ENCODE measurements at places on chromosomes 16 and 17.

- DNase-seq = no peak
These were observed 1.9 kb upstream of the KRTAP4-5 start for GRCh38 chr17:41151525-41151924.

DNA sequence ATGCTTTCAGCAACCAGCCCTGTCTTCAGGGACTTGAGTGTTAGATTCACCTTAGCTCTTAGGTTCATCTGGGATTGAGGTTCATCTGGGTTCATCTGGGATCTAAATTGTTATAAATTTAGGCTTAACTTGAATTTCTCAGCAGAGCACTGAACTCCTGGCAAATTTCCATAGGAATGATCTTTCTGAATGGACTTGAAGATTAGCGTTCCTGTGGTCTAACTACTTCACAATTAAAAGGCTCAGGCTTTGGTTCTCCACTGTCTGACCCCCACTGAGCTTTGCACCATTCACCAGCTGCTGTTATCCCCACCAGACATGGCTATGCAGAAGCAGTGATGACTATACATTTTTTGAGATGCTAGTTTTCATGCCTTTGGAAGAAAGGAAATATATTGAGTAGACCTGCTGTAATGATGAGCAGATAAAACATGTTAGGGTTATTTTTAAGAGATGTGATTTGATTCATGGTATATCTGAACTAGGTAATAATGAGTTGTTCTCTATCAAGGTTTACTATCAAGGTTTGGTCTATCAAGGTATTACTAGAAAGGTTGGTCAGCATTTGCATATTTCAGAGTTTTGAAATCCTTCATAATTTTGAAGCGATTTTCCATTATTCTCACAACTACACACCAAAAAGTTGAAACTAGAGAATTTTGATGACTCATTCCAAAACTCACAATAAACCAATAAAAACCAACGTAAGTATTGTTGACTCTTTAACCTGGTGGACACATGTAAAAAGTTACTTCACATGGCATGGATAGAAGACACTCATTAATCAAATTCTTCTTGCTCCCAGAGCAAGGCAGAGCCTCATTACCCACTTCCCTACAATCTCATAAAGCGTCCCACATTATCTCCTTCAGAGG lies 71.7 kb downstream of the SNX11 start:
- DNase-seq = no peak

DNA sequence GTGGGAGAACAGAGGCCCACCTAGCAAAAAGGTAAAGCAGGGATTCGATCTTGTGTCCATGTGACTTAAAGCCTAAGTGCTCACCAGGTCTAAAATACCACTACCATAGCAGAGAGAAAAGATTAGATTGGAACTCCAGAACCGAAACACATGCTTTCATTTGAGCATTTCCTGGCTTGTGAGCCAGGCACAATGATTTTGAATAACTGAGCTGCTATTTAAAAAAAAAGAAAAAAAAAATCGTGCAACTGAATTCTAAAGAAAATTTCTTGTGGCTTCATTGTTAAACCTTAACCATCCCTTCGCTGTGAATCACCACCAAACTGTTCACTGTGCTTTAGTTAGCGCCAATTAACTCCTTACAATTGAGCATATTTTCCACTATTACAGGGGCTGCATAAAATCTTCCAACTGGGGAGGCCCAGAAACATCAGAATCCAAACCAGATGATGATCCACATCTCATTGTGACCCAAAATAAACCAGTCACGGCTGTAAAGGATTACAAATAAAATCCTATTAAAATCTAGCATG lies 366.4 kb upstream of the ERCC4 start:
- no peak for DNase-seq

DNA sequence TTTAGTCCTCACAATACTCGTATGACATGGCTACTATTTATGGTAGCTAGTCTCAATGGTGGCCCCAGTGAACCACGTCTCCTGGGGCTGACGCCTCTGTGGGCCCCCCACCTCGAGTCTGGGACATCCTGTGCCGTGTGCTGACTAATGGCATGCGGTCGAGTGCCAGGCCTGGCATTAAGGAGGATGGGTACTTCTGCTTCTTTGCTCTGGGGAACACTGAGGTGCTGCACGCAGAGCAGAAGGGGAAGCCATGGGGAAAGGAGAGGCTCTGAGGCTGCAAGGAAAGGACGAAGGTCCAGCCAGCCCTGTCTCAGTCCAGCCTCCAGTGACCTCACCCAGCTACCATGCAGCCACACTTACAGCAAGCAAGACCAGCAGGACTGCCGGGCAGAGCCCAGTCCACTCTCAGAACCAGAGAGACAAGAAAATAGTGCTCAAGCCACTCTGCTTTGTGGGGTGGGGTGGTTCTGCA lies 5.7 kb upstream of the MPRIP start:
- no peak for DNase-seq

- DNase-seq = peak; percentile 31
These were observed 35.2 kb upstream of the CBX4 start for GRCh38 chr17:79874329-79874981.

- DNase-seq = no peak
These were observed 655 bp upstream of the NPTX1 start for GRCh38 chr17:80476877-80477646.

DNA sequence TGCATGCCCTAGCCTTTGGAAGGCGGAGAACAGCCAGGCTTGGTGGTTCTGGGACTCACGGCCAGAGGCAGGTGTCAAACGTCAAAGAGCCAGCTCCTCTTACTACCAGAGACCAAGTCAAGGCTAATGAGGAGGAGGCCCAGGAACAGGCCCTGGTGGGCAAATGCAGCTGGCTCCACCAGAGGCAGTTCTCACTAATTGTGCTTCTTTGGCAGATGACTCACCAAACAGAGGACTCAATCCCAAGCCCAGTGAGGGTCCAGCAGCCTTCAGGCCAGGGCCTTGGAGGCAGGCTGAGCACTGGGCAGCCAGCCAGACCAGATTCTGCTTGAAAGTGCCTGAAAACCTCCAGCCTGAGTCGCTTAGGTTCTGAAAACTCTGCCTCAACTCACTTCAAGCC lies 336.5 kb upstream of the CDH5 start:
- no peak for DNase-seq

GRCh38 chr16:53494636-53495035 lies 8.4 kb downstream of the AKTIP start:
- DNase-seq = no peak

DNA sequence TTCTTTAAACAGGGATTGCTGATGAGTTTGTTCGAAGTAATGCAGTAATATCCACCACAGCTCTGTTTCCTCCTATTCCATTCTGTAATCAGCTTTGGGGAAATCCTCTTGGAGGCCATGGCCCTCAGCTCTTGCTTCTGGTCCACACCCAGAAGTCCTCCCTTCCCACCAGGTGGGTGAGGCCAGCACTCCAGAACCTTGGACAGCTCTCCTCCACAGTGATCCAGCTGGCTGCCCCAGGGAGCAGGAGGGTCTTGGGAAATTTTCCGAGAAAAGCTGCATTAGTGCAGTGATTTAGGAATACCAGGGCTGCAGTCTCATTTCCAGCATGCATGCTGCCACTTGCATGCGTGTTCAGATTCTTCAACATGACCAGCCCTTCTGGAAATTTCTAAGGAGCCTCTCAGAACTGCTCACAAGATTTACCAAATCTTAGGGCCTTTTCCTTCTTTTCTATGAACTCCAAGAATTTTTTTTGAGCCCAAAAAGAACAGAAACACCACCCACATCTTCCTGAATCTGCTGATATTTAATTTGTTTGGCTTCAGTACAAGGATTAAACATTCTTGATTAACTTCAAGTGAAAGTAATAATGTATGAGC lies 4.2 kb downstream of the SMPD3 start:
- no peak for DNase-seq

DNA sequence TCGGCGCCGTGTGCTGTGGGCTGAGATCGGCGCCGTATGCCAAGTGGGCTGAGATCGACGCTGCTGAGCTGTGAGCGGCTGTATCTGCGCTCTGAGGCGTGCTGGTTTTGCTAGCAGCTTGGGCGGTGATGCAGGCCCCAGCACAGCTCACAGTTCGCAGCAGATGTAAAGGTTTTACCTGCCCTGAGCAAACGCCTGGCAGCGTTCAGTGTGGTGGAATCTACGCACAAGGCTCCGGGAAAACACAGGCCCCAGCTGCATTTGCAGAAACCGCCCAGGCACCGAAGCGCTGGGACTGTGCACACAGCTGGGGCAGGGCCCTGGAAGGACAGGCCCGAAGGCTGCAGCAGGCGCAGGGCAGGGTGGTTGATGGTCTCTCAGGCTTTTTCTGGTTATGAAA lies 8.0 kb upstream of the ZNF469 start:
- no peak for DNase-seq

- no peak for DNase-seq
These were observed 53.8 kb downstream of the COG7 start for GRCh38 chr16:23398987-23399805.

GRCh38 chr17:32608267-32608666 lies 121.5 kb downstream of the CDK5R1 start:
- no peak for DNase-seq

- no peak for DNase-seq
These were observed 66.3 kb upstream of the DOC2B start for GRCh38 chr17:247767-248166.

GRCh38 chr17:42276609-42277341 lies 584 bp upstream of the STAT5B start:
- no peak for DNase-seq

DNA sequence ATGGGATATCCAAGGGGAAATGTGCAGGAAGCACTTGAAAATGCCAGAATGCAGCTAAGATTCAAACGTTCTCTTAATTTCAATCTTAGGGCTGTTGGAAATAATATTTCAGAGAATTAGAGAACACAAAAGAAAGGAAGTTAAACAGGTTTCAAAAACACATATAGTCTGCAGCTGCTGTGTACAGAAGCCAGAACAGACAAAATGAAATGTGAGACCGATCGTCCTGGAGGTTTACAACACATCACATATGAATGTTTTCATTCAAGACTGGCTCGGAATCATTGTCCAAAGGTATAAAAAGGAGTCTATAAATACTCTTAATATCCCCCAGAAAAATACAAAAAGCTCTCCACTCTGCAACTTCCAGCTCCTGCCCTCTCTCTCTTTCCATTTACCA lies 14.3 kb downstream of the CYTH1 start:
- no peak for DNase-seq

DNA sequence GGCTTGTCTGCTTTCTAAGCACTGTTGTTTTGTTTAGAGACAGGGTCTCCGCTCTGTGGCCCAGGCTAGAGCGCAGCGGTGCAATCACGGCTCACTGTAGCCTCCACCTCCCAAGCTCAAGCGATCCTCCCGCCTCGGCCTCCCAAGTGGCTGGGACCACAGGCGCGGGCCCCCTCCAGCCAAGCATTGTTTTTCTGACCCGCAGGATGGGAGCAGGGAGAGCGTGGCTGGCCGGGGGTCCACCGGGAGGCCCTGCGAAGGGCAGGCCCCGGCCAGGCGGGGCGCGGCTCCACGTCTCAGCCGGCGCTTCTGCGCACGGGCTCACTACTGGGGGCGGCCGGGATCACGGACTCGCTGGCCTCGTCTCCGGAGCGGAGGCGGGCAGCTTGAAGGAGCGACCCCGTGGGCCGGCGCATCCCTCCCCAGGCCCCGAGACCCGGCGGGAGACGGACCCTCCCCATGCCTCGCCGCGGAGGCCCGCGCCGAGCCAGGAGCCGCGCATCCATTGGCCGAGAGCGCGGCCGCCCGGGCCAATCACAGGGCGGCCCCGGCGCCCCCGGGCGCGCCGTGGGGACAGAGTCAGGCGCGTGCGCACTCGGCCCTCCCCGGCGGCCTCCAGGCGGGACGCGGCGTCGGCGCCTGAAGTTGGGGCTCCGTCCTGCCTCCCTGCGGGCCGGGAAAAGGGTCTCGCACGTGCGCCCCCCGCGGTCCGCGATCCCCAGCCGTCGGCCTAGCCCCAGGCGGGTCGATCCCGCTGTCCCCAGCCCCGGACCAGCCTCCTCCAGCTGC lies 24.9 kb downstream of the ACTG1 start:
- peak; percentile 61 for DNase-seq

DNA sequence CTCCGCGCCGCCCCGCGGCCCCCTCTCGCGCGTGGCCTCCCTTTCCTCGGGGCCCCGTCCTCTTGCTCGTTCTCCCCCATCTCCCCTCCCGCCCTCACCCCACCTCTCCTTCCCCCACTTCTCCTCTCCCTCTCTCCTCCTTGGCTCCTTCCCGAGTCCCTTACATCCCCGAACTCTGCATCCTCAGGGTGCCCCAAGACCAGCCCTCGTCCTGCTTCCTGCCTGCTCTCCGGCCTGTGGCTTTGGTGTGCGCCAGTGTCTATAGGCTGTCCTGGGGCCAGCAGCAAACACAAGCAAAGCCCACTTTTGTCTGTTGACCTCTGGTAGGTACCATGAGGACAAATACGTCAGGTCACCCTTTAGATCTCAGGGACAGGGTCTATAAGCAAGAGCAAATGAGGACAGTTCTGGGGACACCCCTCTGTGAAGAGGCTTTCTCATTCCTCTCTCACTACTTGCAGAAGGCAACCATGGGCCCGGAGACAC lies 284 bp upstream of the COPZ2 start:
- no peak for DNase-seq

DNA sequence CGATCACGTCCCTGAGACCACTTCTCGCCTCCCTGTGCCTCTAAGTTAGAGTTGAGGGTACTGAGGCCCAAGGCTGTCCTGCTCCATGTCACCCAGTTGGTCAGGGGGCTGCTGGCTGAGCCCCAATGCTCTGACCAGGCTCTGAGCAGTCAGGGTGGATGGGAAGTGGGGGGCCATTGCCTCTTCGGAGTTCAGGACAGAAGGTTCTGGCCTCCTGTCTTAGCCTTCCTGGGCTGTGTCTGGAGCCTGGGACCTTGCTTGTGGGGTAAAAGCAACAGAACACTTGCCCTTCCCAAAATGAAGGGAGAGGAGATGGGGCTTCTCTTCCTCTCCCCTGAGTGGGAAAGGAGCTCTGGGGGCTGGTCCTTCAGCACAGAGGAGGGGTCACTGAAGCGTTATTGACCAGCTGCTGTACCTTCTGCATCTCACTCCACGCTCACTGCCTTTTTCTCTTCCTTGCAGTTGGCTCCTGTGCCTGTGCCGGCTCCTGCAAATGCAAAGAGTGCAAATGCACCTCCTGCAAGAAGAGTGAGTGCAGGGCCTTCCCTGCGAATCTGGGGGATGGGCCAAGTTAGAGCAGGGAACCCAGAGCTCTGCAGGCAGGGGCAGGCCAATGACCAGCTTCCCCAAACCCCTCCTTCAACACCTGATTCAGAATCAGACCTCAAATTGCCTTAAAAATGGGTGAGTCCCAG lies 580 bp downstream of the MT1X start:
- DNase-seq = no peak

GRCh38 chr16:84531671-84532111 lies 27.2 kb upstream of the MEAK7 start:
- DNase-seq = no peak

- DNase-seq = no peak
These were observed 119.6 kb upstream of the CNTNAP4 start for GRCh38 chr16:76157629-76158028.

All from NCI-H1105 treated with DMSO at 0.1 percent for 48 hours (cell line).